ENCODE measurements at places on chromosomes 7 and 10.

DNA sequence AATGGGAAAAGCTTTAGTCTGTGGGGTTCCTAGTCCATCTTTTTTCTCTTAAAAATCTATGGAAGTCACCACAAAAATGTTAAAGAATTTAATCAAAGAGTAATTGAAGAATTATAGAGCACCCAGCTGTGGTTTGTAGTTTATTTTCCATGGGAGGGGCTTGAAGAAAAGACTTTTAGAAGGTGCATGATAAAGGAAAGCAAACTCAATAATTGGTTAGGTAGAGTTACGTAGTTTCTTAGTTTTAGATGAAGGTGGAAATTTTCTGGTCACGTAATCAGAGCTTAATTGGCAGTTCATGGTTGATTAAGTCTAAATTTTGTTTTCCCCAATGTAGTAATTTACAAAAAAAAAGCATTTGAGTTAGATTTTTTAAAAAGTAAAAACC, 724 bp downstream of the ZNF107 start:
- DNase-seq: no peak

DNA sequence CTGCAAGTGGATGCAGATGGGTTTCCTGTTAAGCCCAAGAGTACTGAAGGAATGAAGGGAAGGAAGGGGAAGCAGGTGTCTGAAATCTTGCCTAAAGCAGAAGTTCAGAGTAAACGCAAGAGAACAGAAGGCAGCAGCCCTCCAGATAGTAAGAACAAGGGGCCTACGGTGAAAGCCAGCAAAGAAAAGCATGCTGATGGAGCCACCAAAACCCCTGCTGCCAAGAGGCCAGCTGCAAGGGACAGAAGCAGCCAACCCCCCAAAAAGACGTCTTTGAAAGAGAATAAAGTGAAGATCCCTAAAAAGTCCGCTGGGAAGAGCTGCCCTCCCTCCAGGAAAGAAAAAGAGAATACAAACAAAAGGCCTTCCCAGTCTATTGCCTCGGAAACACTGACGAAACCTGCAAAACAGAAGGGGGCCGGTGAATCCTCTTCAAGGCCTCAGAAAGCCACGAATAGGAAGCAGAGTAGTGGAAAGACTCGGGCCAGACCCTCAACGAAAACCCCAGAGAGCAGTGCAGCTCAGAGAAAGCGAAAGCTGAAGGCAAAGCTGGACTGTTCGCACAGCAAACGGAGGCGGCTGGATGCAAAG, 152.5 kb downstream of the LCOR start:
- no peak for DNase-seq

- DNase-seq: no peak
These were observed 65.6 kb downstream of the NOD1 start for GRCh38 chr7:30412782-30413504.

DNA sequence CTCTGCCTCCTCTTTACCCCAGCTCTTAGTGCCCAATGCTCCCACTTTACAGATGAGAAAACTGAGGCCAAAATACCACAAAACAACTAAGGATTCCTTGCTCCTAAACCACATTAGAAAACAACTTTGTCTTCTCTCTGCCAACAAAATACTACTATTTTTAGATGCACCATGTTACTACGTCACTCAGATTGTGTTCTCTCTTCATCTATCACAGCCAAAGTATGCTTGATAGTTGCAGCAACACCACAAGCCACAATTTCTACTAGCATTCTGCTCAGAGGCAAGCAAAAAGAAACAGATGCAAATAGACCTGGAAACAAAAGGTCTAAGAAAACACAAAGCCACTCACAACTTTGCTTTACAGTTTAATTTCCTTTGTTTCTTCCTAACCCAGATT, 3.3 kb upstream of the PDE1C start:
- no peak for DNase-seq

GRCh38 chr7:43594020-43594419, 11.1 kb downstream of the STK17A start:
- DNase-seq: no peak

GRCh38 chr10:117502421-117503243, 39.9 kb upstream of the EMX2 start:
- no peak for DNase-seq

GRCh38 chr7:45238806-45239205, 81.2 kb downstream of the RAMP3 start:
- DNase-seq: no peak

GRCh38 chr7:78787854-78788253, 665.6 kb downstream of the MAGI2 start:
- no peak for DNase-seq

DNA sequence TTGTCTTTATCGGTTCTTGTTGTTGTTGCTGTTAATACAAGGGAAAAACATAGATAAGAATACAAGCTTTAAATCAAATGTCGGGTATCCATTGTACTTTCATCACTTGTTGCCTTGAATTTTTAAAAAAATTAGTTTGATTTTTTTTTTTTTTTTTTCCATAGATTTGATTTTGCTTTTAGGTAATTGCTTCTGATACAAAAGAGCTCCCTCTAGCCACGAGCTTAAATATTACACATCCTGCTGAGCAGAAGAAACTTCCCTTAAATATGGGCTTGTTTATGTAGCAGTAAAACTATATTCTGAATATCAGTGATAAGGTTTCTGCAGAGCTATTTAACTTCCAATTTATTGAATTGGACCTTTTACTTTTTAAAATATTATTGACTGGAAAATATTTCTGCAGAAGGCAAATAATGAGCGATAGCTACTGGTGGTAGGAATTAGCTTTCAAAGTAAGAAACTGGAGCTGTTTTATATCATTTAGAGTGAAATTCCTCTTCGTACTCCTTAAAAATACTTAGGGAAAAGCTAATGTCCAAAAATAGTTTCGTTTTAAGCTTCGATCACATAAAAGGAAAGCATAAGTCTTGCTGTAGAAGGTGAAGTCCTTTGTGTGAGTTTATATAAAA, 216.9 kb downstream of the POLR1F start:
- DNase-seq: no peak

- no peak for DNase-seq
These were observed 165.9 kb upstream of the VIPR2 start for GRCh38 chr7:159310457-159311171.

DNA sequence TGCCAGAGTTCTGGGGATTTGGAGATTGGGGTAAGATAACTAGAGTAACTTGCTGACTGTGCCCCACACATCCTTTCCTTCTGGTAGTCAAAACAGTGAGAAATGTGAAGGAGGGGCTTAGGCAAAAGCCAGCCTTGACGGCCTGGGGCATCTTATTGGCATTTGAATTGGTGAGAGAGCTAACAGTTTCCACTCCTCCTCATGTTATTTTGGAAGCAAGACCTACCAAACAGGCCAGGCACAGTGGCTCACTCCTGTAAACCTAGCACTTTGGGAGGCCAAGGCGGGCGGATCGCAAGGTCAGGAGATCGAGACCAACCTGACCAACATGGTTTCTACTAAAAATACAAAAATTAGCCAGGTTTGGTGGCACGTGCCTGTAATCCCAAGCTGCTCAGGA, 596.6 kb downstream of the GRM8 start:
- no peak for DNase-seq

DNA sequence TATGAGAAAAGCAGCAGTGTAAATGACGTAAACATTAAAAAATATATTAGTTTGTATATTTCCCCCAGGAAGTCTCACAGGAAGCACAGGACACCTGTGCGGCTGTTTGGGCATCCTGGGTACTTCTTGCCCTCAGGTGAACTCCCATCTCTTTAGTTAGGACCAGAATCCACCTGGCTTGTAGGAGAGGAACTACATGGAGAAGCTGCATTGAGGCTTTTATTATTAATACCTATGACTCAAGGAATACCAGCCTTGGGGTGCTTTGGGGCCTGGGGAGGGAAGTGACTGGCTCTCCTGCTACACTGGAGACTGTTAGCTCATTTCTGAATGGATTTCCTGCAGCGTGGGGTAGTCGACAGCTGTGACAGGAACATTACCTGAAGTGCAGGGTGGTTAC, 40.0 kb upstream of the GSDME start:
- no peak for DNase-seq

- DNase-seq: no peak
These were observed 97.7 kb downstream of the TMEM130 start for GRCh38 chr7:98771941-98772603.

DNA sequence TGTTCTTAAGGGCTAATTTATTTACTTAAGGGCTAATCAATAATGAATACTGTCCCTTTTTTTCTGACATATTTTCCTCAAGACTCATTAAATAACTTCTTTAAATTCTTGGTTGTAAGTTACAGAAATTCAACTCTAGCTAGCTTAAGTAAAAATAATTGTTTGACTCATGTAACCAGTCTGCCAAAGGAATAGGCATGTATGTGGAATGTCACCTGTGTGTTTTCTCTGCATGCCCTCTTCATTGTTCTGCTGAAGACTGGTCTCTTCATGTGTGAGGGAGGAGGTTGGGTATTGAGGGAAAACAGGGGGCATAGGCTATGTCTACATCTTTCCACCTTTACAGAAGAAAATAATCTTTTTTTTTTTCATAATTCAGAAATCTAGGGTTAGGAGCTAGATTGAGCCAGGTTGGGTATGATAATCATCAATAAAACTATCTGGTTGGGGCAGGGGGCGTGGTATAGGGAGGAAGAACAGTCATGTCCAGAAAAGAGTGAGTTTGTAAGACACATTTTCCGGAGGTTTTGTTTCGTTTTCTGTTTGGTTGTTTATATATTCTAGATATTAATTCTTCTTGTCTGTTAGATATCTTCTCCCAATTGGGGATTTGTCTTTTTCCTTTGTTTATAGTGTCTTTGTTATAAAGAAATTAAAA, 37.9 kb downstream of the EXOC4 start:
- no peak for DNase-seq

All from activated naive CD4-positive, alpha-beta T cell treated with anti-CD3 and anti-CD28 coated beads, Interleukin-2, amount 50 U/mL, for 16 hours (primary cell).